Head of caudate nucleus (tissue), 42 donors: ENCODE measurements at places on chromosomes 2 and 18.

DNA sequence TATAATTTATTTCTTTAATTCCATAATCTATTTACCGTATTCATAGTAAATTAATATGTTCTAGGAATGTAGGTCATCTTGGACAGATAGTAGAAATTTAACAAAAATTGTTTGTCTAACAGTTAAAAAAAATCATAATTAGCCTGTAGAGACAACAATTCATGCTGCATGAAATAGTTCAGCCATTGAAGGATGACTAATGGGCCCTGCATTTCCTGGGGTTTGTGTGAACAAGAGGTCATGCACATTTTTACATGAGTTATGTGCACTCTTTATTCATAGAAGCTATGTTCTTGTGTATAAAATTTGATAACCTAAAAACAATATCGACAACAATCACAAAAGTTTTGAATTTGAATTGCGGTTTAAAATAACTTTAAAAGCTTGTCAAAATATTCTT lies 1663.6 kb downstream of the SUCLG1 start:
- no peak for DNase-seq

GRCh38 chr2:69798909-69799526 lies 30.4 kb upstream of the GMCL1 start:
- DNase-seq, result no peak

GRCh38 chr2:151470556-151470955 lies 60.9 kb downstream of the RIF1 start:
- no peak for DNase-seq

- no peak for DNase-seq
These were observed 29.3 kb upstream of the DYNAP start for GRCh38 chr18:54561706-54562267.

DNA sequence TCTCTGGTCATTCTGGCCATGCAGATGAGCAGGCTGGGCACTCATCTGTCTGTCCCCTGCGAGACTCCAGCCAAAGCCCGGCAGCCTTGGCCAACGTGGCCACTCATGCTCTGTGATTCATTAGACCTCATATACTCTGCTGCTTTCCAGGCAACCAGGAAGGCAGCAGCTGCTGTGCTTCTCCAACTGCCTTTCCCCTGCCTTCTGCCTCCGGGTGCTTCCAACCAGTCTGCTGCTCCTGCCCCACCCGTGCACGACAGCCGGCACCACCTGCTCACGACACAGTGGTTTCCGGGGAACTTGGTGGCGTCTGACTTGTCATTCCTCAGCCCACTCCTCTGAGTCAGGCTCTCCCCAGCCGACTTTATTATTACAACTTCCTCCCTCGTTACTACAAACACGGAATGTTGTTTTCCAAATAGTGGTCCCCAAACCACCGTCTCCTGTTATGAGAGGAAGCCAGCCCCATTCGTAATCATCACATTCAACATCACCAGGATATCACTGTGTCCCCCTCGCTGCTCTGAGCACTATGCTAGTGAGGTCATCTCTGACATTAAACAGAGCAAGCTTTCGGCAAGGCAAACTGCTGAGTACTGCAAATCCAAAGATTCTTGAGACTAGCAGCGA lies 392.4 kb downstream of the ALK start:
- DNase-seq, result peak; percentile 76

- no peak for DNase-seq
These were observed 236.1 kb downstream of the GCA start for GRCh38 chr2:162579986-162580385.

- no peak for DNase-seq
These were observed 89.7 kb upstream of the SEC11C start for GRCh38 chr18:59049721-59050660.
